ENCODE measurements at places on chromosomes 12 and 14.

DNA sequence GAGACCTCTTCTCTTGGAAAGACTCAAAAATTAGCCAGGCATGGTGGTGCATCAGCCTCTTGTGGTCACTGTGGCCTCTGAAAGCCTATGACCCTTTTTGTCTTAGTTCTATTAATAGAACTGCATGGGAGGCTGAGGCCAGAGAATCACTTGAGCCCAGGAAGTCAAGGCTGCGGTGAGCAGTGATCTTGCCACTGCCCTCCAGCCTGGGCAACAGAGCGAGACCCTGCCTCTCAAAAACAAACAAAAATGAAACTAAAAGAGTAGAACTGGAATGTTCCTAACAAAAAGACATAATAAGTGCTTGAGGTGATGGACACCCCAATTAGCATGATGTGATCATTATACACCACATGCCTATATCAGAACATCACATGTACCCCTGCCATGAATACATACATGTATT lies 197.0 kb upstream of the EEA1 start:
- DNase-seq = no peak

DNA sequence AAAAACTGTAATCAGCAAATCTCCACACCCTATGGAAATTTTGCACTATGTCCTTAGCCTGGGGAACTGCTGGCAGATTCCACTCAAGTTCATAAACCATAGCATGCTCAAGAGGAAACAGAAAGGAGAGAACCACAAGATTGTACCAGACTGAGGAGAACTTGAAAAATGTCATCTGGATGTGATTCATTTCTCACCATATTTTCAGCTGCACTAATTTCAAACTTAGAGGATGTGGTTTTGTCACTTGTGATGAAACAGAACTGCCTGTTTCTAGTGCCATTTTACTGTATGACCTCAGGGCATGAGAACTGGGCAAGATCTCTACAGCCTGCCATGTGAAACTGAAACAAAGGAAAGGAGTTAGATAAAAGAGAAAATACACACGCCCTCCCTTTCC lies 1493.1 kb upstream of the FLRT2 start:
- DNase-seq = no peak

- no peak for DNase-seq
Observed at GRCh38 chr14:52545584-52546317, 6.6 kb downstream of the TXNDC16 start.

DNA sequence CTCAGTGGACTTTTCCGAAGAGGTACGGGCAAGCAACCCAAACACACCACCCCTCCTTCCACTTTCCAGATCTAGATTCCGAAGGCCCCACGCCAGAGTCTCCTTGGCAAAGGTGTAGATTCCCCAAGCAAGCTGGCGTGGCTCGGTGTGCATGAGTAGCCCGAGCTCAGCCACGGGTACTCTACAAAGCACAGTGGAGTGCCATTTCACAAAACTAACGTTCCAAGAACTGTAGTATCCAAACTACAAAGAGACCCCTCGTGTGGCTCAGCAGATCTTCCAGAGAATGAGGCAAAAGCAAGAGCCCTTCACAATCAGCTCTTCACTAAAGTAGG lies 72.1 kb downstream of the FOXN3 start:
- no peak for DNase-seq

DNA sequence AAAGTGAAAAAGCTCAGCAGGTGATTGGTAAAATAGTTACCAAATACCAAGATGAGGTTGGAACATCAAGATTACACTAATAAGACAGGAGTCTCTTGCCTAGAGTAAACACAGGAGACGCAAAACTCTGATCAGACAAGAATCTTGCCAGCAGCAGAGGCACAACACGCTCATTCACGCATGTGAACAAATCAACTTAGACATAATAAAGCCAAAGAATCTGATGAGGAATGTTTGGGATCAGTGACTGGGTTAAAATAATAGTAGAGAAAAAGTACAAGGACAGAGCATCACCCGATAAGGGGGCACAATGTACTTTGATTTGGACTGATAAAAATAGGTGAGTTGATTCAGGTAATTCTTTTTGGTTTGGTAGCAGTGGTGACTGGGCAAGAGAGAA lies 159.5 kb upstream of the GRIP1 start:
- no peak for DNase-seq

DNA sequence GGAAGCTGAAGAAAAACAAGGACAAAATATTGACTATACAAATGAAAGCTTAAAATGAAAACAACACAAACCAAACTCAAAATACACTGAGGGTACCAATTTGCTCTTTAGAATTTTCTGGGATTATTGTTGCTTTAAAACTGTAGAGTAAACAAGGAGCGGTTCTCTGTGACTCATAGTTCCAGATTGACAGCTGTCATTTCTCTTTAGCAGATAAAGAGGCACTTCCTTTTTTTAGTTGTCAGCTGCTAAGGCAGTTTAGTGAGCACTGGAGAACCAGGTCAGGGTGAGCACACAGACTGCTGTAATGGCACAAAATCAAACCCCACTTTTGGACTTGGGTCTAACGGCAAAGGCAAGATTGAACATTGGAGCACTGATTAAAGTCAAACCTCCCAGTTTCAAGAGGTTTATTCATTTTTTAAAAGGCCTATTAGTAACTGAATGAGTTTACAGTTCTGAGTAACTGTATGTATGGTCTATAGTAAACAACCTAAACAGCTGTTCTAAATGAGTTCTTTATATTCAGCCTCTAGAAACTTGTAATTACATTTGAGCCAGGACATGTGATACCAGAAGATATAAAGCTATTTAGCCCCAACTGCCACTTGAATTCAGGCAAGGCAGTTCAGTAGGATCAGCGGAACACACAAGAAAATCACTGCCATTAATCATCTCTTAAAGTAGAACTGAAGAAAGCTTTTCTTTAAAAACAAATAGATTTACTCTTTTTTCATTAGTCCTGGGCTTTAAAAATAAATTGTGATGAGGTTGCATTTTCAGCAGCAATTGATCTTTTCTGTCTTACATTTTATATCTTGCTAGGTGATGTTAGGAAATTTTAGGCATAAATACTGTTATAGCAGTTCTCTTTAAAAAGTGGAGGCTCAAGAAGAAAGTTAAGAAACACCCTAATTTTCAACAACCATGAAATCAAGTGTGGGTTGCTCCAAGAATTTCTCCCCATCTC lies 71.7 kb upstream of the PRICKLE1 start:
- DNase-seq = no peak

GRCh38 chr12:64650762-64651161 lies 40.5 kb downstream of the RASSF3 start:
- no peak for DNase-seq

DNA sequence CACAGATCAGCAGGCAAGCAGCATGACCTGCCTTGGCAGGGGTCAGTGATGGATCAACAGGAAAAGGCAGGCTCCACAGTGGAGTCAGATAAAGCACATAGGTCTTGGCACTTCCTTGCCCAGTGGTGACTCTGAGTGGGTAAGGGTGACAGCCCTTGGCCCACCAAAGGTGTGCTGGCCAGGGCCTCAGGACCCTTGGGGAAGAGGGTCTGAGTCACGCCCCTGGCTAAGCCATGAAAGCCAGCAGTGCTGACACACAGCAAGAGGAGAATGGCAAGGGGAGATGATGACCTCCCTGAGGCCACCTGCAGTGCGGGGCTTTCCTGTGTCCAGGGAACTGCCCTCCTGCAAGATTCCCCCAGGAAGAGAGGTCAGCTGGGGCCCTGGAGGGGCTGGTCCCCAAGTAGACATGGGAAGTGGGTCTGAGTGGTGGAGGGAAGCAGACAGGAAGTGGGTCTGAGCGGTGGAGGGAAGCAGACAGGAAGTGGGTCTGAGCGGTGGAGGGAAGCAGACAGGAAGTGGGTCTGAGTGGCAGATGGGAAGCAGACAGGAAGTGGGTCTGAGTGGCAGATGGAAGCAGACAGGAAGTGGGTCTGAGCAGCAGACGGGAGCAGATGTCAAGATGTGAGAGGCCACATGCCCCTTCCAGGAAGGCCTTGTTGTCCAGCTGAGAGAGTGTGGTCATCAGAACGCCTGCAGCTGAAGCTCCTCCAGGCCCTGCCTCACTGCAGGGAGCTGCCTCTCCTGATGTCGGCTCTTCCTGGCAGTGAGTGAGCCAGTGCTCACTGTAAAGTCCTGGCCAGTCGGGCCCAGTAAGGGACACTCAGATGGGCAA lies 34.8 kb downstream of the DIO3 start:
- no peak for DNase-seq

- DNase-seq = no peak
Observed at GRCh38 chr14:39491134-39491571, 58.9 kb upstream of the FBXO33 start.

DNA sequence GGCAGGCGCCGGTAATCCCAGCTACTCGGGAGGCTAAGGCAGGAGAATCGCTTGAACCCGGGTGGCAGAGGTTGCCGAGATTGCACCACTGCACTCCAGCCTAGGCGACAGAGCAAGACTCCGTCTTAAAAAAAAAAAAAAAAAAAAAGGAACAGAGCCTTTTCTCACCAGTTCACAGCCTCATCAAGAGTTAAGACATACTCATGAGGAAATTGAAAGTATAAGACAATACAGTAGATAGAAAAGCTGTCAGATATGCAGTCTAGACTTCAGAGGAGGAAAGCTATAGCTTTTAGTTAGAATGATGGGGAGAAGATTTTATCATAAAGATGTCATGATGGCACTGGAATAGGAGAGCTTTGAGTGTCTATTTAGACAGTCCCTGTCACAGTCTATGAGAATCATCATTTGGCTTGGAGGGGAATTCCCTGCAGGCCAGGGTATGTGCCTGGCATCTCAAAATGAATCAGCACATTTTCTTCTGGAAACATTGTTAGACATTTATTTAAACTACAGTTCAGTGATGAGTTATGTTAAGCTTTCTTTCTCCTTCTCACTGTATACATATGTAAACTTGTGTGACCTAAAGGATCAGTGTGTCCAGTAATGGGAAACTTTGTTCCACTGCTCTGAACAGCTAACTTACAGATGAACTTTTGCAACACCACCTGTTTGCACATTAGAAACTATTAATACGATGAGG lies 2.9 kb upstream of the RAB35 start:
- DNase-seq = no peak

GRCh38 chr12:19576506-19577280 lies 137.4 kb downstream of the AEBP2 start:
- DNase-seq = no peak

GRCh38 chr14:94476023-94476422 lies at the start of gene SERPINA9:
TSS of gene SERPINA9 (minus strand) at chr14:94476197. CDS start at chr14:94469840, 6,357 bp downstream.
- DNase-seq = no peak

- no peak for DNase-seq
Observed at GRCh38 chr14:50773632-50774541, 57.1 kb downstream of the NIN start.

DNA sequence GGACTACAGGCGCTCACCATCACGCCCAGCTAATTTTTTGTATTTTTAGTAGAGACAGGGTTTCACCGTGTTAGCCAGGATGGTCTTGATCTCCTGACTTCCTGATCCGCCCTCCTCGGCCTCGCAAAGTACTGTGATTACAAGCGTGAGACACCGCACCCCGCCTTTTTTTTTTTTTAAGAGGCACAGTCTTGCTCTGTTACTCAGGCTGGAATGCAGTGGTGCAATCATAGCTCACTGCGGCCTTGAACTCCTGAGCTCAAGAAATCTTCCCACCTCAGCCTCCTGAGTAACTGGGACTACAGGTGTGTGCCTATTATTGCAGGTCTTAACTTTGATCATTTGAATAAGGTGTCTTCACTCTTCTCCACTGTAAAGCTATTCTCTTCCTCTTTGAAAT lies 5.3 kb upstream of the GLTP start:
- no peak for DNase-seq

- no peak for DNase-seq
Observed at GRCh38 chr12:74910831-74911230, 298.8 kb downstream of the KCNC2 start.

Data from mesothelial cell of epicardium (in vitro differentiated cells).